GM10248 (cell line): ENCODE measurements at places on chromosomes 7 and 10.

- DNase-seq, result no peak
These were observed 236.3 kb upstream of the CTBP2 start for GRCh38 chr10:125396676-125397075.

GRCh38 chr7:69906283-69906995, 308.2 kb downstream of the AUTS2 start:
- DNase-seq, result peak; percentile 32

GRCh38 chr7:2982831-2983230, 60.8 kb downstream of the CARD11 start:
- DNase-seq, result no peak

- DNase-seq, result no peak
These were observed 131.9 kb downstream of the TNS3 start for GRCh38 chr7:47449810-47450590.

GRCh38 chr7:91288208-91288824, 24.1 kb downstream of the FZD1 start:
- DNase-seq, result peak; percentile 20

DNA sequence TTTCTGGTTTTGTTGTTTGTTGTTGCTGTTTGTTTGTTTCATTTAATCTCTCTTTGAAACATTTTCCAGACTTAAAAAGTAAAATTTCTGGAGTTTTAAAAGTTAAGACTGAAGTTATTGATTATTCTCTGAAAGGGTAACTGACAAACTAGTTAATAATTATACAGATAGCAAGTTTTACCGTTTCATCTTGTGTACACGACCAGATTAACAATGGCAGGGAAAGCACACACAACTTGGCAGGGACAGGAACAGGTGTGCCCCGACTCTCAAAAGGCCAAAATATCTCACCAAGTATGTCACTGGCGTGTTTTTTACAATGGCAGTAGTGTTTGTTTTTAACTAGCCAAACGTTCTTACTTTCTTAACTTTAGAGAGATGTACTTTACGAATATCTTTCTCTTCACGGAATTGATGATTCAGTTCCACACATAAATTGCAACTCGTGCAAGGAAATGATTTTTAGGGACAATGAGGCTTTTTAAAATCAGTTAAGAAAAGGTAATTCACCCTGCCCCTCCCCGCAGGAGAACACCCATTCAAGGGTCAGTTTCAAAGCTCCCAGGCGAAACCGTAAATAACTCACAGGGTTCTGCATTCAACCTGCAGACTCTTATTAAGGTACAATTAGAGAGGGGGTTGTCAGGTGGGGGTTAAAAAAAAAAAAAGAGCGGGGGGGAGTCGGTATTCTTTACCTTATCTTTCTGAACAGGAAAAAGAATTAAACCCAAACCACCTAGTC, 3.5 kb downstream of the CTBP2 start:
- no peak for DNase-seq

GRCh38 chr10:50397312-50398140, 146.2 kb upstream of the ASAH2 start:
- no peak for DNase-seq

DNA sequence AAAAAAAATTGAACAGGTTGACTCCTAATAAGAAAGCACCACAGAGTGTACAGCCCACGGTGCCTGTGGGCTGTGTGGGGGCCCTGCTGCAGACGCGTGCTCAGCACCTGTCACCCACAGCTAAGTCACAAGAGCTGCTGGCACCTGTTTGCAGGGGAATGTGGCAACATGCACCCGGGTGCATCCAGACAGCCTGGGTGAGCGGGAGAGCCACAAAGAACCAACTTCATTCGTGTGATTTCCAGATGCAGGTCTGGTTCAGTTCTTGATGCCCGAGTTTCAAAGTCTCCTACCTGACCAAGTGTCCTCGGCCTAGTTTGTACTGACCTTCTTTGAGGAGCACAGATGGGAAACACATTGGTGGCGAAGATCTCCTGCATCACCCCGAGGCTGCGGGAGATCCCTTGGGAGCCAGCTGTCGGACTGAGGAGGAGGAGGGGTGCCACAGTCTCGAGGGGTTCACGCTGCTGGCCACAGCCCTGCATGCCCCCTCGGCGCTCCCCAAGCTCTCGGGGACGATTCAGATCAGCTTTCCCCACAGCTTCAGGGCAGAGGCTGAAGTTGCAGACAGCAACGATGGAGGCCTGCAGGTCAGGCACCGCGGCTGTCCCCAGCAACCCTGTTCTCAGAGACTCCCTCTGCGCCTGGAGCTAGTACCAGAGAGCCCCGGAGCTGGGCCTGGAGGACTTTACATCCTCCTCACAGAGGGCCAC, 35.3 kb downstream of the AMZ1 start:
- DNase-seq, result no peak

DNA sequence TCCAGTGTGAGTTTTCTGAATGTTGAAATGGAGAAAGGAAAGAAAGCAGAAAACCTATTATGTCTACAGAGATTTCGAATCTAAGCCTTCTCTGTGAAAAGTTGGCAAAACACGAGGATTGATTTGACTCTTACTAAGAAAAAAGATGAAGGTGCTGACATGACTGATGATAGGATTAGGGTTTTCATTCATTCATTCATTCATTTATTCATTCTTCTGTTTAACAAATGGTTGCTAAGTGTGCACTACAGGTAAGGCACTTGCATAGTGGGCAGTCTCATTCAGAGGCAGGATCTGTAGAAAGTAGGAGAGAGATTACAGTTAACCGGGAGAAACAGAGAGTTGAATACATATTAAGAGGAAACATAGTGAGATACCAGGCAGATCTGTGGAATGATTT, 137.1 kb downstream of the ZNF365 start:
- DNase-seq, result no peak

- no peak for DNase-seq
These were observed 236.4 kb downstream of the PRPF18 start for GRCh38 chr10:13823096-13823708.

DNA sequence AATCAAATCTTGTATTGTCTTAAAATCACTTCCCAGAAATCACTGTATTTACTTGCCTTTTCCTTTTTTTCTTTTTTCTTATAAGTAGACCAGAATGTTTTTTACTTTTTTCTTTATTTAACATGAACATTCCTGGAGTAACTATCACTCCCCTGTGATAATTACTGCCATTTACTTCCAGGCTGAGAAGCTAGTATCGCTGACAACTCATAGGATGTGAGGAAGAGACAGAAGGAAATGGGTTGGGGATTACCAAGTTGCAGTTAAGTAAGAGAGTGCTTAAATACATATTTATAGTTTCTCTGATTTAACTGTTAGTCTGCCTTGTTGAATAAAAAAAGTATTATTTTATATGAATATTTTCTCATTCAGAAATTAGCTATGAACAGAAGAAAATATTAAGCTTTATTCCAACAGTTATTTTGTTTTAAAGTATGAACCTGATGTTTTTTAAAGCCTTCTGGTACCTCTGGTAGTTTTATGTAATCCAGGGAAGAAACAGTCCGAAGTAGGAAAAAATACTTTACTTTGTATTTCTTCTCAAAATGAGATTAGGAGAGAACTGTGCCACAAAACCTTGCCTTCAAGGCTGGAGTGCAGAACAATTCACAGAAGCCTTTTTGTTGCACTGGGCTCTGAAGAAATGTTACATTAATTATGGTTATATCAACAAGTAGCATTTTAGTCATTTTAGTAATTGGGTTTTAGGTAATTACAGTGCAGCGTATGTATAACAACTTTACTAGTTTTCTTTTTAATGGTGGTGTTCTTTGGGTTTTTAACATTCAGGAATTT, 72.8 kb downstream of the SHOC2 start:
- no peak for DNase-seq

DNA sequence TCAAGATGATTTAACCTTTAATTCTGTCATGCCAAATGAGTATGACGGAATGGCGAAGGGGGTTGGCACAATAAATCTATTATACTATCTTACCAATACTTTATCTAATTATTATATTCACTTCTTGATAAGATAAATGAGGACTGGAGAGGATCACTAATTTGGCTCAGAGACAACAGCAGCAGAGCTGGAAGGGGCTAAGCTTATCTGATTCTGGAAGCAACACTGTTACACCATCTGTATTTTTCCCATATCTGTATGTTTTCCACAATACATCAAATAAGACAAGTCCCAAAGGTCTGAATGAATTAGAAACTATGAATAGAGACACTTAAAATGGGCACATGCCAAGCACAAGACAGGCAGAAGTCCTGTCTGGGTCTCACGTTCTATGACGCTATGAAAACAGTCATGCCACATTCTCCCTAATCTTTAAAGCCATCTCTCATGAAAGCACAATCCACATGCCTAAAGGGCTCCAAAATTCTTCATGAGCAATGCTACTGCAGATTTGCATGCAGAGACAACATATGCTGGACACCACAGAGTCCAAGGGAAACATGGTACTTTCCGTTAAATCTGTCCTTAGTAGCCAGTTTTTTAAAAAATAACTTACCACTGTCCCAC, 88.3 kb downstream of the SLC25A13 start:
- no peak for DNase-seq

- DNase-seq, result no peak
These were observed 9.8 kb upstream of the AQP1 start for GRCh38 chr7:30901856-30902255.

DNA sequence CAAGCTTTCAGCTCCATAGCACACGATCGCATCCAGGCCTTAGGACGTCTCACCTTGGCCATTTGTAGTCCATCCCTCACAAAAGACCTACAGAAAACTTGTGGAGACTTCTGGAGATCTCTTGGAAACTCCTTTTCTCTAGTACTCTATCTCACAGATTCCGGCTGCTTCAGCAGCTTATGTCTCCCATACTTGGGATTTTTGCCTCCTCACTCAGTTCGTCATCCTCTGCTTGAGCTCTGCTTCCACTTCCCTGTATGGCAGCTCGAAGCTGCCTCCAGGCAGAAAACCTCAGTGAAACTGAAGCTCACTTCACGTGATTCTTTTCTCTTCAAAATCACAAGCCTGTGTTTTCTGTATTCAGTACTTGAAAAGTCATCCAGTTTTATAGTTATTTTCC, 178.7 kb upstream of the GDF10 start:
- DNase-seq, result no peak

GRCh38 chr10:77715088-77715487, 77.5 kb upstream of the KCNMA1 start:
- no peak for DNase-seq
